Kasumi-1 (cell line): ENCODE measurements at places on chromosomes 16 and 17.

DNA sequence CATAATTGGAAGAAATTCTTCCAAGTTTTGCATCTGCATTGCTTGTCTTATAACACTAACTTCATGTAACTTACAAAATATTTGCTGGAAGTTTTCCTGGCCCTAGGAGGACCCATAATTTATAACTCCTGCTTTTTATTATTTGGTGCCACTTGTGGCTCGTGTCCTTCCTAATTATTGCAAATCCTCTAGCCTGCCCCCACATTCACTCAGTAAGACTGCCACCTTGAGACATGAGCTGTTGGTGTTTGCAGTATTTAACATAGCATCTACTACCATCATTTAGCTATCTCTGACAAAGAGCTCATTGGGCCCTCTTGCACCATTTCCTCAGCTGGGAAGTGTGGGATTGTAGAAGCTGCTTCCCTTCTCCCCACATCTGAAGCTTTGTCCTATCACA, 49.5 kb downstream of the FTO start:
- DNase-seq = peak; percentile 49

DNA sequence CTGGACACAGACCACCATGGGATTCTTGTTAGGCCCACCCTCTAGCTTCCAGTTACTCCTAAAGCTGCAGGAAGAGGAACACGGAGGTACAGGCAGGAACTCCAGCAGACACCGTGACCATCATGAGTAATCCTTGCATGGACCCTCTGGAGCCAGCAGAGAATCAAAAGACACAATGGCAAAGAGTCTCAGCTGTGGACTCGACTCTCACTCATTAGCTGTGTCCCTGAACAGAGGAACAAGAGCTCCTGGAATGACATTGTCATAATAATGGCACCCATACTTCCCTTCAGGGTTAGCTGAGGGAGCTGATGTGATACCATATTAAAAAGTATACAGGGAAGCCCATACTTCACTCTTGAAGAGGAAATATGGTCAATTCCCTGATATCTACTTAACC, 176.3 kb upstream of the ASIC2 start:
- DNase-seq = no peak

DNA sequence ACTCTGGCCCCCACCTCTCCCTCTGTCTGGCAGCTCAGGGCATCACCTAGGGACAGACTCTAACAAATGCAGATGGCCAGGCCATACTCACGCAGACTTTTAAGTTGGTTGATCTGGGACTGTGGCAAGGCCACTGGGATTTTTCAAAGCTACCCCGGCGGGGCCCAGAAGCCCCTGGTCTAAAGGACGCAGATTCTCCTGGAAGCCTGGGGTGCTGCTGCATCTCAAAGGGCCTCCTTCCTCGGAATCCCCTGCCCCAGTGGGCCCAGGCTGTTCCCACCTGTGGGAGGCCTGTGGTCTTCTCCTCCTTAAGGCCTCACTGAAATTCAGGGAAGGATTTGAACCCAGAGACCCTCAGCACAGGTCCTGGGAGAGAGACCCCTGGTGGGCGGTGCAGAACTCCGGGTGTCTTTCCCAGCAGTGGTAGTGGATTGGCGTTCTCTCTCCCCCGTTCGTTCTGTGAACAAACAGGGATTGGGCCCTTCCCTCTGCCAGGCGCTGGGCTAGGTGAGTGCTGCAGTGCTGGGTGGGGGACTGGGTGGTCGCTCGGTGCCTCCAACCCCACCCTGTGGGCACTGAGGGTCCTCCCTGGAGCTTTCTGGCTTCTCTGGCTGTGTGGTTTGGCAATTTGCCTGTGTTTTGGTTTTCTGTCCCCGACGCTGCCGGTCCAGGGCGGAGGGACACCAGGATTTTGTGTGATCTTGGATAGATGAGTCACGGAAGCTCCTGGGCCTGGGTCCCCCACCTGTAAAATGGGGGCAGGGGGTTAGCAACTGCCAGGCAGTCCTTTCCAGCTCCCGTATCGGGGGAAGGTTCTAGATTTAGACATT, 160.5 kb upstream of the GSE1 start:
- DNase-seq = no peak

- DNase-seq = no peak
These were observed 1.4 kb upstream of the WDR45B start for GRCh38 chr17:82649501-82650261.

- DNase-seq = no peak
These were observed at the start of gene HSD11B2 for GRCh38 chr16:67430977-67431774. TSS of gene HSD11B2 (plus strand) at chr16:67431121. CDS start at chr16:67431249, 128 bp downstream.

DNA sequence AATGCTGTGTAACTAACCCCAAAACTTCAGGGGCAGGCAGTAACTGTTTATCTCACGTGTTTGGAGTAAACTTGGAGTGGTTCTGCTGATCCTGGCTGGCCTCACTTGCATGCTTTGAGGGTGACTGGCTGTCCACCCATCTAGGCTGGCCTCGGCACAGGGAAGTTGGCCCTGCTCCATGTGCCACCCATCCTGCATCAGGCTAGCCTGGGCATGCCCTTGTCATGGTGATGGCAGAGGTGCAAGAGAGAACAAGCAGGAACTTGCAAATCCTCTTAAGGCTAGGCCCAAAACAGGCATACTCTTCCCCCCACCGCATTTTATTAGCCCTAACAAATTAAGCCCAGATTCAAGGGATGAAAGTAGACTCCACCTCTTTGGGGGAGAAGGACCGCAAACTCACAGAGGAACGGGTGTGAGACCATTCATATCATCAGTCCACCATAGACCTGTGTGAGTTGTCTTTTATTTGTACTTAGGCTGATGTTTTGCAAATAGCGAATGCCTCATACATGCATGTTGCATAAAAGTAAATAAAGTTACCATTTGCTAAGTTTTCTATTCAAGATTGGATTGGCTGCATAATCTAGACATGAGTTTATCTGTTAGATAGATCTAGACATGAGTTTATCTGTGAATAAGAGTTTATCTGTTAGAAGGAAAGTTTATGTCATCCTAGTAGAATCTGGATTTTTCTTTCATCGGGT, 221.0 kb downstream of the CCDC182 start:
- no peak for DNase-seq
